ENCODE measurements at places on chromosomes 4 and X. TPM values are rescaled to one million over a fixed set of nuclear protein-coding genes. Genes with fewer than 3 reads are reported as not detected.

DNA sequence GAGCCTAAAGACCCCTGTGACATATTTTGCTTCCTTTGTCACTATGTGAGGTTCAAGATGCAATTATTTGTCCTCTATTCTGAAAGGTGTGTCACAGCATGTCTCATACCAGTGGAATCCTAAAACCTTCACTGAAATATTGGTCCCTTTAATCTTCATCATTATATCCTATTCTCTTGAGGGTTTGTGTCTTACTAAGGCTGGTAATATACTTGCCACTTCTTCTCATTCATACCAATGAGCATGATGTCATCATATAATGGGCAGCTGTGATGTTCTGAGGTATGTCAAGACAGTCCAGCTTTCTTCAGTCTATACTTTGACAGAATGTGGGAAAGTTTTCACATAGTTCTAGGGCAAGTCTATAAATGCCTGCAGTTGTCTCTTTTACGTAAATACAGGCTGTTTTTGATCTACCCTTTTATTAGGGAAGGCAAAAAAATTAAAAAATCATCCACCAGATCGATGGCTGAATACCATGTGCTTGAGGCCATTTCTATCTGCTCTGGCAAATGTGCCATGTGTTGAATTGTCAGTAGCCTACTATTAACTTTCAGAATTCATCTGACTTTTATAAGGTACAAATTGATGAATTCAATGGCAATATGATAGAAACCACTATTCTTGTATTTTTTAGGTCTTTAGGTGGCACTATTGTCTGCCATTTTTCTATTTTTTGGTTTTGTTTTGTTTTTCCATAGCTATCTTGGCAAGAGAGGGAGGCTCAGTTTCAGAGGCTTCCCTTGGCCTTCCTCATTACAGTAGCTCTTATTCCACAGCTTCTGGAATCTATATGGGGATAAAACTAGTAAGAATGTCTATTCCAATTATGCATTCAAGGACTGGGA lies 209.0 kb downstream of the PPARGC1A start:
- DNase-seq: peak; percentile 2

GRCh38 chr4:47167081-47168035 lies 136.0 kb downstream of the GABRB1 start:
- no peak for DNase-seq

ADH1A gene
- total RNA-seq: not detected

DOCK11 gene
- total RNA-seq: 40.2 TPM

FGFBP1 gene
- total RNA-seq: not detected

LGI2 gene
- total RNA-seq: 5.5 TPM

STOX2 gene
- total RNA-seq: 44.2 TPM
